ENCODE measurements at places on chromosomes 1 and 21.

DNA sequence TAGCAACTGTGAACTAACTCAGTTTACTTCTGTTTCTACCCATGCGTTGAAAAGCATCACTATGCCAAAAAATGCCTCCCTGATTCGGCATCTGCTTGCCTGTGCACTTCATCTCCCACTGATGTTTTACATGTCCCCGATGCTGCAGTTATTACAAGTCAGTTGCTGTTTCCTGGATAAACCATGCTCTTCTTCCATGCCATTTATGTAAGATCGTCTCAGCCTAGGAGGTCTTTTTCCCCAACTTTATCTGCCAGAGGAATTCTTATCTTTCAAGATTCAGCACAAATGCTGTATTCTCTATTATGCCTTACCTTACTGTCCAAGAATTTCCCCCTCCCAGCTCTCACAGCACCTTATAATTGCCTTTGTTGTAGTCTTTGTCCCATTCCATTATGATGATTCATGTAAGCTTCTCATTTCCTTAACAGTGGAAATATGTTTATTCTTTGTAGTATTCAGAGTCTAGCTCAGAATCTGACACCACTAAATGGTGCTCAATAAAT is 30.0 kb downstream of the PRKACB start:
- DNase-seq: no peak

- no peak for DNase-seq
These were observed 52.7 kb downstream of the MIGA1 start for GRCh38 chr1:77831976-77832711.

- no peak for DNase-seq
These were observed 127.6 kb upstream of the LMO4 start for GRCh38 chr1:87200875-87201638.

DNA sequence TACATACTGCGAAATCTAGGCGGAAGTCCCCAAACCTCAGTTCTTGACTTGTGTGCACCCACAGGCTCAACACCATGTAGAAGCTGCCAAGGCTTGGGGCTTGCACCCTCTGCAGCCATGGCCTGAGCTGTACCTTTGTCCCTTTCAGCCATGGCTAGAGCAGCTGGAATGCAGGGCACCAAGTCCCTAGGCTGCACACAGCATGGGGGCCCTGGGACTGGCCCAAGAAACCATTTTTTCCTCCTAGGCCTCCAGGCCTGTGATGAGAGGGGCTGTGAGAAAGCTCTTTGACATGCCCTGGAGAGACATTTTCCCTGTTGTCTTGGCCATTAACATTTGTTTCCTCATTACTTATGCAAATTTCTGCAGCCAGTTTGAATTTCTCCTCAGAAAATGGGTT is 1.5 kb upstream of the PRSS38 start:
- DNase-seq: no peak

- DNase-seq: no peak
These were observed 147.0 kb upstream of the DNAH14 start for GRCh38 chr1:224782281-224783000.

- no peak for DNase-seq
These were observed 36.5 kb upstream of the CD5L start for GRCh38 chr1:157878059-157878458.

DNA sequence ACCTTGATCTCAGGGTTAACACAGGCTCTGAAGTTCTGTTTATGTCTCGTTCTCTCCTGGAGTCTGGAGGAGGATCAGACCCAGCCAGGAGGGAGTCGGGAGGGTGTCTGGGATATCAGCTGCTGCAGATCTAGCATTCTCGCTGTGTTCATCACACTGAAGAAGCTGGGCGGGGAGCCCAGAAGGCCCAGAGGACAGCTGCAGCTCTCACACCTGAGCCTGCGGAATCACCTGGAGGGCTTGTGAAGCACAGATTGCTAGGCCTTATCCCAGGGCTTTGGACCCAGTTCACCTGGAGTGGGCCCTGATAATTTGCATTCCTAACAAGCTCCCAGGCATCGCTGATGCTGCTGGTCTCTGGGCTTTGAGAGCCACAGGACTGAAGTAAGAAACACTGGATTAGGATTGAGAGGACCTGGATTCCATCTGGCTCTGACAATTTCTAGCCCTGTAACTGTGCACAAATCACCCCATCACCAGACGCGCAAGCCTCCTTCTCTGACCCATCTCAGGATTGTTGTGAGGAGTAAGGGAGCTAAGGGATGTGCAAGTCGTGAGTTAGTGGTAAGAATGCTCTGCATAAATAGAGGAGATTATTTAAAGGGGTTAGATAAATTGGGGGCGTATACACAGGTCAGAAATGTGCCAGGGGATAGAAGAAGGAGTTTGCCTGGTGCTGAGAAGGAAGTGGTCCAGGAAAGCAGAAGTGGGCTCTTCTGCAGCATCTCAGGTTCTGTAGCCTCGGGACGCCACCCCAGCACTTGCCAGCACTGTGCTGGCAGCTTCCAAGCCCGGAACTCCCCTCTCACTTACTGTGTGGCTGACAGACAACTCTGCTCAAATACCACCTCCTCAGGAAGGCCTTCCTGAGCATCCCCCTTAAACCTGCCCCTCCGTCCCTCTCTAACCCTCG is 19.1 kb downstream of the ABCA4 start:
- DNase-seq: no peak

- no peak for DNase-seq
These were observed 23.9 kb downstream of the MEF2D start for GRCh38 chr1:156476501-156477298.

DNA sequence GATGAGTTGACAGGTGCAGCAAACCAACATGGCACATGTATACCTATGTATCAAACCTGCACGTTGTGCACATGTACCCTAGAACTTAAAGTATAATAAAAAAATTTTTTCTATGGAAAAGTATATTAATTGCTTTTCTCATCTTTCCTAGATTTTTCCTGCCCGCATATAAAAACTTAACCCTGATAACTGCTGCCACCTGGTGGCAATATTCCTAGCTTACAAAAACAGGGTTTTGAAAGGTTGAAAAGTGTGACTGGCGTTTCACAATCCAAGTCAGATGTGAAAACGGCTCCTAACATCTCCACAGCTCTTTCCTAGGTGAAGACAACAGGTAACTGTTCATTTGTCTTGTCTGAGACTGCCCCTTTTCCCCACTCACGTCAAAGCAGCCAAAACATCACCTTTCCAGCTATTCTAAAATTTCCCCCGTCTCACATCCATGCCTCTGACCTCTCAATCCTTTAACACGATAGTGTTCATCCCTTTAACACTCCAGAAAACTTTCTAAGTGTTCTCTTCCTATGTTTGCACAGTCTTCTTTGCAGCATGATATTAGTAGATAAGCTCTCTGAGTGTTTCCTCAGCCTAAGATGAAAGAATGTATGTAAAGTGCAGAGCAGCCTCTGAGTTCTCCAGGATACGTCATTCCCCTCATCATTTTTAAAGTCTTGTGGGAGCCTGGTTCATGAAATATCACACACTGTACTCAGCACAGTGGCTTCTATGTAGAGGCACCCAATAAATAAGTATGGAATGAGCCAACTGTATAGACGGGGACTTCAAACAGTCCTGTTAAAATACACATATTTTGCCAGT is 27.5 kb downstream of the OVGP1 start:
- no peak for DNase-seq

DNA sequence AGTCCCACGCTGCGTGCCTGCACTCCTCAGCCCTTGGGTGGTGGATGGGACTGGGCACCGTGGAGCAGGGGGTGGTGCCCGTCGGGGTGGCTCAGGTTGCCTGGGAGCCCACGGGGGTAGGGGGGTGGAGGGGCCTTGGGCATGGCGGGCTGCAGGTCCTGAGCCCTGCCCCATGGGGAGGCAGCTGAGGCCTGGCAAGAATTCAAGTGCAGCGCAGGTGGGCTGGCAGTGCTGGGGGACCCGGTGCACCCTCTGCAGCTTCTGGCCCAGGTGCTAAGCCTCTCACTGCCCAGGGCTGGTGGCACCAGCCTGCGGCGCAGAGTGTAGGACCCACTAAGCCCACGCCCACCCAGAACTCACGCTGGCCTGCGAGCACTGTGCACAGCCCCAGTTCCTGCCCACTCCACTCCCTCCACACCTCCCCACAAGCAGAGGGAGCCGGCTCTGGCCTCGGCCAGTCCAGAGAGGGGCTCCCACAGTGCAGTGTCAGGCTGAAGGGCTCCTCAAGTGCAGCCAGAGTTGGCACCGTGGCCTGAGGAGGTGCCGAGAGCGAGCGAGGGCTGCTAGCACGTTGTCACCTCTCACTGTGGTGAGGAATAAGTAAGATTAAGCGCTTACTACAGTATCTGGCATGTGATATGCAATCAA is 12.8 kb downstream of the TNNI3K start:
- DNase-seq: no peak

DNA sequence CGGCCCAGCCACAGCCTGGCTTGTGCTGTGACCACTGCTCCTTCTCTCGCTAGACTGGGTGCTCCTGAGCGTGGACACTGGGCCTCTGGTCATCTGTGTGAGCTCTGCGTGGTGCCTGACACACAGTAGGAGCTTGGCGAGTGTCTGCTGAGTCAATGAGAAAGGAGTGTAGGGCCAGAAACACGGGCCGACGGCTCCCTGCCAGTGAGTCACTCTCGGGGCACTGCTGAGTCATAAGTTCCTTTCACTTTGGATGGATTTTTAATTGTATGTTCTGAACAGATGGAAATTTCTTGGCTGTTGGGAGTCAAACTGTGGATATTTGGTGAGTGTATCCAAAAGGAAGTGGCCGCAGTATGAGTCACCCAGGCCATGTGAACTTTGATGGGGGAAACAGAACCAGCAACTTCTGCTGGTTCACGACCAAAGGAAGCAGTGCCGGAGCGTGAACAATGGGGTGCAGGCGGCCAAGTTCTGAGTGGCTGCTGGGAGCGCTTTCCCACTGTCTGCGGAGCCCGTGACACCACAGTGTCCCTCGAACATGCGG is 41.0 kb upstream of the COL18A1 start:
- no peak for DNase-seq

Data from activated naive CD4-positive, alpha-beta T cell (primary cell).